ENCODE measurements at places on chromosomes 12 and 14.

DNA sequence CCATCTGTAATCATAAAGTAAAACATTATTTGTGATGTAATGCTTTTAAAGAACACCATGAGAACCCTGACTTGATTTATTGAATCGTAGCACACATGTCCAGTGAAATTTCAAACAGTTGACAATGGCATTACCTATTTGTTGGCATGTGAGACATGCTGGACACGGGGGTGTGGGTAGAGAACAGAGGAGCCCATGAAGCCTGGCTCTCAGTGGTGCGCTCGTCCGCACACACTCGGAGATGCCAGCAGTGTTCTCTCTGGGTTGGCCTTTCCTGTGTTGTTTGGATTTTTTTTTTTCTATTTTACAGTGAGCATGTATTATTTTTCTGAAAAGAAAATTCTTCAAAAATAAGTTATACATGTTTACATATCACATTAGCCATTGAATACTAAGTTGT lies 78.2 kb downstream of the PPP2R5C start:
- no peak for DNase-seq
- H3K27me3 ChIP-seq: no peaks in the 10 kb centered on the region
- peaks cover 2% of the 10 kb centered on the region for H3K4me1 ChIP-seq
- no peak overlapping the region for H3K27ac ChIP-seq

GRCh38 chr12:47221256-47222023 lies 141.7 kb upstream of the AMIGO2 start:
- no peak overlapping the region for H3K4me3 ChIP-seq
- DNase-seq: no peak
- H3K27ac ChIP-seq: no peak overlapping the region

GRCh38 chr14:48970943-48971342 lies 615.2 kb downstream of the RPS29 start:
- H3K27ac ChIP-seq: no peak overlapping the region
- no peaks in the 10 kb centered on the region for H3K36me3 ChIP-seq
- H3K4me3 ChIP-seq: no peak overlapping the region
- H3K27me3 ChIP-seq: no peaks in the 10 kb centered on the region
- H3K4me1 ChIP-seq: no peaks in the 10 kb centered on the region
- DNase-seq: no peak

DNA sequence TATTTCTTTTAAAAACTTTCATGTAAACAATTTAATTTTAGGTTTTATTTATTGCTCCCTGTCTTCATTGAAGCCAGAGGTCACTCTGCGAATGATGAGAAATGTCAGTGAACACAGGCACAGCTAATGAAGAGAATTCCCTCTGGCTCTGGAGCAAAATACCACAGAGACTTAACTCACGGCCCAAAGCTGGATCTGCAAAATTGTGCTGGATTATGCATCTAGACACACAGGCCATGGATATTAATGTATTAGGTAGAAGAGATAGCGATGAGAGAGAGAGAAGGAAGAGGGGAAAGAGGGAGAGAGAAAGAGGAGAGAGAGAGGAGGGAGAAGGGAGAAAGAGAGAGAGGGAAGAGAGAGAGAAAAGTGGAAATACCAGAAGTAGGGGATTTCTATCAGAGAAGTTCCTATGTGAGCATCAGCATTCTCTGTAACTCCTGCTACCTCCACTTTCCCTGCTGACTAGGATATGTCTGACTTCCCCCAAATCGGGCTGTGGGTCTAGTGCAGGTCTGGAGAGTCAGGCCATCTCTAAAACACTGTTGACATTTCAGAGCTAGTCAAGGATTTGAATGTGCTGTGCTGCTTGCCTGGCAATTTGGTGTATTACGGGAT lies 3.7 kb downstream of the ARHGDIB start:
- no peaks in the 10 kb centered on the region for H3K27me3 ChIP-seq
- DNase-seq: no peak
- peaks cover 8% of the 10 kb centered on the region for H3K4me1 ChIP-seq
- no peaks in the 10 kb centered on the region for H3K36me3 ChIP-seq
- H3K27ac ChIP-seq: no peak overlapping the region
- H3K4me3 ChIP-seq: no peak overlapping the region

DNA sequence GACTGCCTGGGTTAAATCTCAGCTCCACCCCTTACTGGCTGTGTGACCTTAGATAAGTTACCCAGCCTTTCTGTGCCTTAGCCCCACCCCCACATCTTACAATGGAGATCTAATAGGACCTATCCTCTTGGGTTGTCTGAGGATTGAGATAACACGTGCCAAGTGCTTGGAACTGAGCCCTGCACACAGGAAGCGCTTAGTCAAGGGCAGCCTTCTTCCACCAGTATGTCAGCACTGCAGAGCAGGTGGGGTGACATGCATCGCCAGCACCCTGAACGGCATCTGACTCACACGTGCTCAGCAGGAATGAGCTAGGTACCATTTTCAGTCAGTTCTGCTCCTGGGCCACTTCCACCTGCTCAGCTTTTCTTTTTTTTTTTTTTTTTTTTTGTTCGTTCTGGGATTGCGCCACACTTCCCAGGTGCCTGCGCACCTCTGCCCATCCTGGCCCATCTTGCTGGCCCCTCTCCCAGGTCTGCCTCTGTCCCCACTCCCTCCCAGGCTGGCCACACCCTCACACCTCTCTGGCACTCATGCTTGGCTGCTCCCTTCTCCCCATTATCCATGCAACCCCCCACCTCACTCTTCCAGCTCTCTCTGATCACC lies 19.6 kb downstream of the LGMN start:
- H3K4me1 ChIP-seq: no peaks in the 10 kb centered on the region
- no peak overlapping the region for H3K4me3 ChIP-seq
- H3K27ac ChIP-seq: no peak overlapping the region
- peaks cover 41% of the 10 kb centered on the region for H3K36me3 ChIP-seq
- no peak for DNase-seq
- no peaks in the 10 kb centered on the region for H3K27me3 ChIP-seq

DNA sequence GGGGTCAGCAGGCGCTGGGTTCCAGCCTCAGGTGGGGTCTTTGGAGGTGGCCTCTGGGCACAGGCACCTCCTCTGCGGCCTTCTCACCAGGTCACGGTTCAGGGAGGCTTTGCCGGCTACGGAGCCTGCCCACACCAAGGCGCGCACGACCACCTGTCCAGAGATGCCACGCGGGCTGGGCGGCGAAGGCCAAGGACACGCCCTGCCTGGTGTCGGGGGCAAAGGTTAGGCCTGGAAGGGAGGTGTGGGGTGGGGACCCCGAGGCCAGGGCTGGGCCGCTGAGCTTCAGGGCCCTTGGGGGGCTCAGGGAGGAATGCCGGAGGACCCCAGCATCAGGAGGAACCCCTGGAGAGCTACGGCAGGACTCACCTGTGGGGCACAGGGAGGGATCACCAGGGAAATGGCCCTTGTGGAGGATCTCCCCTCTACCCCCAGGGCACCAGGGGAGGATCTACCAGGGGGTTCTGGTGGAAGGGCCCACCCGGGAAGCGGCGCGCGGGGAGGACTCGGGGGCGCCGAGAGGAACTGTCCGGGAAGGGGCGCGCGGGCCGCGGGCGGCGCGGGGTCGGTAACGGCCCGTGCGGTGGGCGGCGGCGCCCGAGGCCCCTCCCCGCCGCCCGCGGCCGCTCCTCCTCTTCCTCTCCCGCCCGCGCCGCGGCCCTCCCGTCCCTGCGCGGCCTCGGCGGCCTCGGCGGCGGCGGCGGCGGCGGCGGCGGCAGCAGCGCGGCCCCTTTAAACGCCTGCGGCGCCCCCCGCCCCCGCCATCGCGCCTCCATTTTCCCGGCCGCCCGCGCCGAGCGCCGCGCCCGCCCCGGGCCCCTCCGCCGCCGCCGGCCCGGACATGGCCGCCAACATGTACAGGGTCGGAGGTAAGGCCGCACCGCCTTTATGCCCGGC lies at the start of gene MTA1:
MTA1 (plus strand) TSS at position 633 of the 897 bp plus-strand sequence; CDS start at position 842, 209 bp downstream.
- peak within 1 kb of the TSS; percentile 88 for H3K4me3 ChIP-seq
- DNase-seq: no peak
- H3K4me1 ChIP-seq: no peaks in the 10 kb centered on the region
- H3K27me3 ChIP-seq: no peaks in the 10 kb centered on the region

DNA sequence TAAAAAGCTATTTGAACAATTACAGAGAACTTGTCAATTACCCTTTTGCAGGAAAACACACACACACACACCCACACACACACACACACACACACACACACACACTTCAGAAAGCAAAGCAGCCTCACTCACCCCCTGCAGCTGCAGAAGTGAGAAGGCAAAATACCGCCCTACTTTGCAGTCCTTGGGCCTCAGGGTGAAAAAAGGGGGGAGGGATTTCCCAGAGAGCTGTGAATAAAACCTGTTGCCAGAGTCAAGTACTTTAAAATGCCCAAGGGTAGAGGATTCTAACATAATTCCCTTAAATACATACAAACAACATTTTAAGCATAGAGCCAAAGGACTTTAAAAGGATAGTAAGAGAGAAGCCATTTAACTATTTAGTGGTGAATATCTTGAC lies 285.9 kb downstream of the MDGA2 start:
- no peak overlapping the region for H3K27ac ChIP-seq
- H3K36me3 ChIP-seq: no peaks in the 10 kb centered on the region
- H3K4me3 ChIP-seq: no peak overlapping the region
- DNase-seq: peak; percentile 47

DNA sequence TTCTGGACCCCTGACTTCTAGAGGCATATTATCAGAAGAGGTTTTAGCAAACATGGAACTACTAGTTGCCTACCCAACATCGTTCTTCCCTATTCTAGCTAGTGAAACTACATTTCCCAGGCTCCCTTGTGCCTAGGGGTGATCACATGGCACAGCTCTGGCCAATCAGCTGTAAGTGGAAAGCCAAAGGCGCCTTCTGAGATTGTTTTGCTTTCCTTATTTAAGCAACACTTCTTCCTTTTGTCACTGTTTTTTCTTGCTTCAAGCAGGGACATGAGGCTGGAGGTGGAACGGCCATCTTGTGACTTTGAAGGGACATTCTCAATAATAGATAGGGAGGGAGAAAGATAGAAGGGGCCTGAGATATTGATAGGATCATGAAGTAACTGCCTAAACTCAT lies 136.7 kb downstream of the ZNF664 start:
- H3K4me1 ChIP-seq: peaks cover 9% of the 10 kb centered on the region
- H3K27ac ChIP-seq: peak overlapping the region; percentile 72
- H3K27me3 ChIP-seq: no peaks in the 10 kb centered on the region
- no peak overlapping the region for H3K4me3 ChIP-seq

DNA sequence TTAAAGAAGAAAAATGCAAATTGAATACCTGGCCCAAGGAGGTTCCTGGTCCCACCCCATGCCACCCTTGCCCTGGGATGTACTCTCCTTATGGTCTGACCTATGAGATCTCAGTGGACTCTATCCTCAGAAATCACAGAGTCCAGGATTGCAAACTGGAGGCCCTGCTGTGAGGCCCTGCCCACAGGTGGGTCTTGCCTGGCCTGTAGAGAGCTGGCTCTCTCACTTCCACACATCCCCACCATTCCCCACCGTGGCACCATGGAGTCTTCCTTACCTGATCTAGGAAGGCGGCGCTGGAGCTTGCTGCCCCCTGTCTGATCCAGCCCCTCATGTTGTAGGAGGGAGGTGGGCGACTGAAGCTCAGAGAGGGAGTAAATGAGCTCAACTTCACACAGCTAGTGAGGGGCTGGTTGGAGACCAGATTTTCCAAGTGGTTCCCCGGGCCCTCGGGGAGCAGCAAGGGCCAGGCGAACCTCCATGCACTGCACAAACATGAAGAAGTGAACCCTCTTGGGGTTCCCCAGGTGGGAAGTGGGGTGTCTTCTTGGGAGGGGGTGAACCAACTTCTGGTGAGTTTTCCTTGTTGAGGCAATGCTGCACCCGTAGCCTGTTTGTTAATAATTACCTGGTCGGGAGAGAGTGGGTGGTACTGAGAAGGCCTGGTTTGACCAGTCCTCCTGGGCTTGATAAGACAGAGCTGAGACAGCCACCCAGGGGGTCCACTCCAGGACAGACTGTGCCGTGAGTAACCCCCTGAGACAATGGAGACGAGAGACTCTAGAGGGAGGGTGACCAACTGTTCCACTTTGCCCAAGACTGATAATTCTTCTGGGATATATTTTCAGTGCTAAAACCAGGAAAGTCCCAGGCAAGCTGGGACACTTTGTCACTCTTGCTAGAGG lies at the start of gene SERPINA4:
SERPINA4 (plus strand) TSS at position 692 of the 905 bp plus-strand sequence. CDS start 2,041 bp downstream, outside the sequence.
- no peaks in the 10 kb centered on the region for H3K36me3 ChIP-seq
- no peaks in the 10 kb centered on the region for H3K4me1 ChIP-seq
- H3K27ac ChIP-seq: no peak within 1 kb of the TSS
- H3K27me3 ChIP-seq: no peaks in the 10 kb centered on the region

- no peak overlapping the region for H3K4me3 ChIP-seq
- no peaks in the 10 kb centered on the region for H3K27me3 ChIP-seq
- no peak overlapping the region for H3K27ac ChIP-seq
- H3K4me1 ChIP-seq: no peaks in the 10 kb centered on the region
- no peak for DNase-seq
Measured at GRCh38 chr12:127260531-127260930, 1006.4 kb upstream of the TMEM132C start.

DNA sequence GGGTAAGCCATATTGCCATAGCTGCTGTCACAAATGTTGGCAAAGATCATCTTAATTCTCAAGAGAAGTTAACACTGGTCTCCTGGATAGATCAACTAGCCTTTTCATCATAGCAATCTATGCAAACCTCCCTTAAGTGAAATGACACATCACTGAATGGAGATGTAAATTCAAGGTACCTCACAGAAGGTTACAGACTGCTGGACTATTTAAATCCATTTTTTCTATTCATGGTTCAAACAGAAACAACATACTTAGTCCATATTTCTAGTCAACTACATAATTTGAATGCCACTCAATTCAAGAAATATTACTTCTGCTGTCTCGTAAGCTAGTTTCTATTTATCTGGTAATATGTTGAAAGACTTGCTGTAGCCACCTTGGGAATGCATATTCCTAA lies 748.3 kb downstream of the C12orf50 start:
- no peak for DNase-seq
- H3K27ac ChIP-seq: no peak overlapping the region
- no peaks in the 10 kb centered on the region for H3K4me1 ChIP-seq
- H3K27me3 ChIP-seq: no peaks in the 10 kb centered on the region

GRCh38 chr12:30942486-30942885 lies 15.9 kb downstream of the TSPAN11 start:
- H3K36me3 ChIP-seq: no peaks in the 10 kb centered on the region
- no peak overlapping the region for H3K27ac ChIP-seq
- H3K27me3 ChIP-seq: no peaks in the 10 kb centered on the region
- peaks cover 2% of the 10 kb centered on the region for H3K4me1 ChIP-seq

DNA sequence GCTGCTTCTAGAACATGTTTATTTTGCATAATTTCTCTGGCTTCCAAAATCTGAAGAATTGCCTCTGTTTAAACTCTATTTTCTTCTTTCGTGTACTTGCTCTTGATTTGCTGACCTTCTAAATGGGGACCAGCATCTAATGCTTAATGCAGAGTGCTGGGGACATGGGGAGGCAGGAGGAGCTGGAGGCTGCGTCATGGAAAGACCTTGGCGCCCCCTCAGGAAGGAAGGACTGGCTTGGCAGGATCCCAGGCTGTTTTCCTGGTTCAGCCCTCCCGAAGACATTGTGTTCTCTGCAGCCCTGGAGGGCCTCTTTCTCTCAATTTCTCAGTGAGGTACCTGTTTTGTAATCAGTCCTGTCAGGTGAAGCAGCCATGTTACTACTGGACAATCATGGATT lies 5.5 kb downstream of the PRKCH start:
- H3K27ac ChIP-seq: no peak overlapping the region
- H3K4me3 ChIP-seq: no peak overlapping the region
- peaks cover 12% of the 10 kb centered on the region for H3K27me3 ChIP-seq
- H3K4me1 ChIP-seq: peaks cover 2% of the 10 kb centered on the region
- DNase-seq: peak; percentile 58
